ENCODE measurements at places on chromosomes 1 and 21.
A peak's percentile ranks its signal among the peaks of the same experiment; 100 is the strongest.

DNA sequence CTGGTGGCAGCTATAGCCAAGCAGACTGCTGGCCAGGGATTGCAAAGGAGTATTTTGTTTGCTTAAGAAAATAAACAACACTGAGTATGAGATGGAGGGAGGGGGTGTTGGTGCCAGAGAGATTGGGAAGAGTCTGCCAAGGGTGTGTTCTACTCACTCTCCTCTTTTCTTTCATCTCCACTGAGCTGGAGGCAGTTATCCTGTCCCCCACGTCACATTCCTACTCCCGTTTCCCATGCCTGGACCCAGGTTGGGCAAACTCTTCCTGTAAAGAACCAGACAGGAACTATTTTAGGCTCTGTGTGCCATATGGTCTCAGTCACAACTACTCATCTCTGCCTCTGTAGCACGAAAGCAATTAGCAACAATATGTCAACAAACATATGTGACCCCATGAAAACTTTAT, 1.4 kb upstream of the IL24 start:
- DNase-seq = no peak

DNA sequence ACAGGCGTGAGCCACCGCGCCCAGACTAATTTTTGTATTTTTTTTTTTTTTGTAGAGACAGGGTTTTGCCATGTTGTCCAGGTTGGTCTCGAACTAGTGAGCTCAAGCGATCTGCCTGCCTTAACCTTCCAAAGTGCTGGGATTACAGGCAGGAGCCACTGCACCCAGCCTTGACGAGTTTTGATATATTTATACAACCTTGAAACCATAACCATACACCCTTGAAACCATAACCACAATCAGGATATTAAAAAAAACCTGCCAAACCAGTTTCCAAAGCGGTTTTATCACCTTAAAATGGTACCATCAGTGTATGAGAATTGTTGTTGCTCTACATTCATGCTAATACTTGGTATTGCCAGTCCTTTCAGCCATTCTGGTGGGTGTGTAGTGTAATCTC, 3.7 kb upstream of the PHACTR4 start:
- no peak for DNase-seq

GRCh38 chr1:71753746-71754145, 528.6 kb downstream of the NEGR1 start:
- no peak for DNase-seq

DNA sequence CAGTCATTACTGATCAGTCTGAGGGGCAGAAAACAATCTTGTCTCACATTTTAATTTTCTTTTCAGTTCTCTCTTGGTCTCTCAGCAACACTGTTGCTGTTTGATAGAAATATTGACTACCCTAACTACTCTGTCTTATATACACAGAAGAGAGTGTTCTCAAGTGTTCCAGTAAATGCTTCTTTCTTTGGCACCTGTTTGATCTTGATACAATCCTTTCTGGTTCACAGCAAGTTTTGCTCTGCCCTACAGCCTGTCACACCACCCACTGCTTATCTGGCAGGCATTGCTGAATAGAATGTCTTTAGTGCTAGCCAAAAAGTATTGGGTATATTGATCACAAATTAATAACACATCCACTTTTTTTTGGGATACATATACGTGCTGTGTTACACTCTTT, 75.7 kb upstream of the WLS start:
- DNase-seq = no peak

DNA sequence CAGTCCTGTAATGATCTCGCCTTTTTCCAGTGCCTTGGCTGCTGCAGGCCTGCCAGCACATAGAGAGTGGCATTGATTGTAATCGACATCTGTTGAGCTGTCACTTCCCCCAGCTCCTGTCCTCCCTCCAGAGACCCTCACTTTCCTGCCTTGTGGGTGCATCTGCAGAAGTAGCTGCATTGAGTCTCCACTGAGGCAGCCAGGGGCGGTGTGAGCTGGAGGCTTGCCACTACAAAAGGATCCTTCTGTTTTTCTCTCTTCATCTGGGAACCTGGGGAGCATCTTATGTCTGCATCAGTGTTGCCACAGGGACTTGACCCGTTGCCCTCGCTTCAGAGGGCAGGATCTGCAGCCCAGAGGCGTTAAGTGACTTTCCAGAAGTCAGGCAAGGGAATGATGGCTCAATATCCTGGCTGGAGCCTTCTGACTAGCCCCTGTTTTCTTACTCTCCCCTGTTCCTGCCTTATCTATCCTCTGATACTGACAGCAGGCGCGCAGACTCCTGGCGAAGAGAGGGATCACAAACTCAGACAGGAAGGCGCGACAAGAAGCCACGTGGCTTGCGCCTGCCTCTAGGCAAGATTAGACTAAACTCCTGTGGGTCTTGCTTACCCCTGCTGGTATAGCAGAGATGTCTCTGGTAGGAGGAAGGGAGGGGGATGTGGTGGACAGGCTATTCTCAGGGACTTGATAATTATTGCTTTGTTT, 13.3 kb upstream of the FMOD start:
- no peak for DNase-seq

- no peak for DNase-seq
Observed at GRCh38 chr1:232047473-232047872, 420.9 kb downstream of the DISC1 start.

DNA sequence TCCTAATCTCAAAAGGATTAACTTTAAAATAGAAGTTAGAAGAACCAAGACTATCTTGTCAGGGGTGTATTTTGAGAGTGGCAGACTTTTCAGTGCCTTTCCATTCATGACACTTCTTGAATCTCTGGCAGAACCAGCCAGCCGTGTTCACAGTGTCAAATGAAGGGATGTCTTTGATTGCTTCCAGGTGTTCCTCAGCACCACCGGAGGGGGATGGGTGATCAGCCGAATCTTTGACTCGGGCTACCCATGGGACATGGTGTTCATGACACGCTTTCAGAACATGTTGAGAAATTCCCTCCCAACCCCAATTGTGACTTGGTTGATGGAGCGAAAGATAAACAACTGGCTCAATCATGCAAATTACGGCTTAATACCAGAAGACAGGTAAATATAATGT, 32.3 kb downstream of the FMO1 start:
- no peak for DNase-seq

DNA sequence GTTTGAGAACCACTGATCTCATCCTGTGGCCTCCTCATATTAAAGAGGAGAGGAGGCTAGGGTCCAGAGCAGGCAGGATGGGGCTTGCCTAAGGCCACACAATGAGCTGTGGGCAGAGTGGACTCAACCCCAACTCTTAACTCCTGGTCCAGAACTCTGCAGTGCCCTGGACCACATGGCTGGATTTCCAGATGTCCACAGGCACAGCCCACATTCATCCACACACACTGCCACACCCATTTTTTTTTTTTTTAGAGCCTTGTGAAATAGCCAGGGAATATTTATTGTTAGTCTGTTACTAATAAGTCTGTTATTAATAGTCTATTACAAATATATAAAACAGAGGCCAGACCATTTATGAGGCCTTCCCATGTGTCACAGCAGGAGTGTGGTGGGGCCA, 192.2 kb downstream of the TRABD2B start:
- no peak for DNase-seq

DNA sequence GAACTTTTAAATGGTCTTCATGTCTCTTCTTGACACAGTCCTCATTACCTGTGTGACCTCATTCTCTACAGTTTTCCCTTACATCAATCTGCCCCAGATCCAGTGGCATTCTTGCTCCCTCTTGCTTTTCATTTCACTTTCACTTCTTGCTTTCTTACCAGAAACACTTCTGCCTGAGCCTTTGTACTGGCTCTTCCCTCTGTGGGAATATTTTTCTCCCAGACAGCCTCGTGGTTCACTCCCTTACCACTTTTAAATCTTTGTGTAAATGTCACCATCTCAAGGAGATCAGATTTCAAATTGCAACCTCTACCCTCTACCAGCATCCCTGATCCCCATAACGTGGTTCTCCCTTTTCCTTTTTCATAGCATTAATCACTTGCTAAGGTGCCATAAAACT, 73.2 kb downstream of the DISC1 start:
- no peak for DNase-seq

DNA sequence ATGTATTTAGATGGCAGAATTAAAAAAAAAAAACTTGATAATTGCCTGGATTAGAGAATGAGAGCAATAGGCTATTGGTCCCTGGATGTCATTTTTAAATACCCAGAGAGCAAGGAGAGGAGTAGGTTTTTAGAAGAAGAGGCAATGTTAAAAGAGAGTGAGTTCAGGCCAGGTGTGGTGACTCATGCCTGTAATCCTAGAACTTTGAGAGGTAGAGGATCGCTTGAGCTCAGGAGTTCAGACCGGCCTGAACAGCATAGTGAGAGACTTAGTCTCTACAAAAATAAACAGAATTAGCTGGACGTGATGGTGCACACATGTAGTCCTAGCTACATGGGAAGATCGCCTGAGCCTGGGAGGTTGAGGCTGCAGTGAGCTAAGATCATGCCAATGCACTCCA, 15.9 kb upstream of the MUTYH start:
- no peak for DNase-seq

GRCh38 chr1:208332774-208333126, 88.6 kb upstream of the PLXNA2 start:
- no peak for DNase-seq

GRCh38 chr1:100926240-100926639, 30.4 kb downstream of the SLC30A7 start:
- no peak for DNase-seq

DNA sequence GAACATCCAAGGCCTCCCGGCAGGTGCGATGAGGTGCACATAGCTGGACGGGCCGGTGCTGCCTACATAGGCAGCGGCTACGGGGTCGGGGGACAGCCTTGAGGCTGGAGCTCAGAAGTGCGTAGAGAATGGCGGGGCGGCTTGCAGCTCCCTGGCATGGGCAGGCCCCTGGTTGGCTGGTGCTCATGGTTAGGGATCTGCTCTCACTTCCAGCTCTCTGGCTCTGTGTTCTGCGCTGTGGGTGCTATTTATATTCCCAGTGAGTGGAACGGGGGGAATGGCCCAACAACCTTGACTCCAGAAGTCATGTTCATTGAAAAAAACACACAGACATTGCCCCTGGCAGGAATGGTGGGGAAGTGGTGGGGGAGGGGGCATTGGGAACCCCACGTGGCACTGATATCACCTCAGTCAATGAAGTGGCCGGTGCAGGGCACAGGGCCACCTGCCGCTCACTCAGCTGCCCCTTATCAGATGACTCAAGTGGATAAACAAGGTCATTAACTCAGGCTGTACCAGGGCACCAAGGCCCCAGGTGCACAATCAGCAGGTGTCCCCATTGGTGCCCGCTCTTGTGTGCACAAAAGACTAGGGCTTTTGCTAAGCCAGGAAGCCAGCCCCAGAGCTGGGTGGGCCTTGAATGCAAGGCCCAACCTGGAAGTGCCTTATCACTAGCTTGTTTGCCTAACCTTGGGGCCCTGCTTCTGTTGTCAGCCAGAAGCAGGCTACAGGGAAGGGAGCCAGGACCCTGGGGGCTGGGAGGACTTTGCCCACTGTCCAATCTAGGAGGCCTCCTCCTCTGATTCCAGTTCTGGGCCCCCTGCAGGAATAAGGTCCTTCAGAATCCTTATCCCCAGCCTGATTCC, at the start of gene NR0B2:
NR0B2 (minus strand) TSS at position 222 of the 866 bp plus-strand sequence; CDS start at position 187, 35 bp downstream.
- DNase-seq = no peak

DNA sequence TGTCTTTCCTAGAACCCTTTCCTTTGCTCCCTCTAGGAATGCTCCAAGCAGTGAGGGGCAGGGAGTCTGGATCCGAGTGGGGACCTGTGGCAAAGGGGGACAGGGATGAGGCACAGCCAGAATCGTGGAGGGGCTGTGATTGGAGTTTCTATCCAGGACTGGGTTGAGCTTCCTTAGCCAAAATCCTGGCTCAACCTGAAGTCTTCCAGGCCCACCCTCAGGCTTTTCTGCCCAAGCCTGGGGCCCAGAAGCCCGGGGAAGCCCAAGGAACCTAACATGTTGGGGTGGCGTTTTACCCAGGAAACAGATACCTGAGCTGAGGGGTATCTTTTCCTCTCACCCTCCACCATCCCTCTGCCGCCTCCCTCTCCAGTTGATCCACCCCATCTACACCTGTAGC, 5.4 kb downstream of the MYOG start:
- DNase-seq = no peak

DNA sequence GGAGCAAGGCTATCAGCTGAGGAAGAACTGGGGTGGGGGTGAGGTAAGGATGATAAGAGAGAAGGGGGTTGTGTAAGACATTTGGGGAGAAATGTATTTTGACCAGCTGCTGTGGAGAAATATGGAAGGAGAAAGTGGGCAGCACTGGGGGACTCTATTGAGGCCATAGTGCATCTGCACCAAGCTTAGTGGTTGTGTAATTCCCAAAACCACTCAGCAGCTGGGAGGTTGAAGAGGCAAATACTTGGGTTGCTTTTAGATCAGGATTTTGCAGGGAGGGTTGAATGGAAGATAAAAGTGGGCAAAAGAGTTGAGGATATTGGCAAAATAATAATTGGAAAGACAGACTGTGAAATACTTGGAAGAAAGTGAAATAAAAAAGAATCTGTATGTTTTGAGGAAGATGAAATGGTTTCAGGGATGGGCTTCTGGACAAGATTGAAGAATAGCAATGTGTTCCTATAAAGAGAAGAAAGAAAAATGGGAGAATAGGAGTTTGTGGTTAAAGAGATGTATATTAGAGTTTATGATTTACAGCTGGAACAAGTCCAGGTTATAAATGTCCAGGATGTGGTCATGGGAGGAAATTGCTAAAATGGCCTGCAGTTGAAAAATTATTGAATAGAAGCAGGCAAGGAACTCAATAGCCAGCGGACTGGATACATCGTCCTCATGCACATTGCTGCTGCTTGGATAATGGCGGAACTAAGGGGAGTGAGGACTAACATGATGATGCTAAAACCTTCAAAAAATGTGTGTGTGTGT, 162.7 kb downstream of the DNM3 start:
- no peak for DNase-seq

DNA sequence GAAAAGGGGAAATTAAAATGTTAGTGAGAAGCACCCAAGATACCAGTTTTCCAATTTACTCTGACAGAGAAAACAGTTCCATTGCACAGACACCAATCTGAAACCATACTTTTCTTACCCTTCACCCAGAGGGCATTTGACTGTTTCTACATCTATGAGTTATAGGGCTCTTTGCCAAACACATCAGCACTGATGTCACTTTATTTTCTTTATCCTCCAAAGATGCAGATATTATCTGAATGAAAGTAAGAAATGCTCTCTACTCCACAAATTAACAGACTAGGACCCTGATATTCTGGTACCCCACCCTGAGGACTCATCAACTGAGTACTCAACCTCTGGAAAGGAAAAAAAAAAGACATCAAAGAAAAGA, 24.2 kb upstream of the PEX19 start:
- no peak for DNase-seq

GRCh38 chr1:61056573-61057439, 25.6 kb upstream of the NFIA start:
- peak; percentile 50 for DNase-seq

DNA sequence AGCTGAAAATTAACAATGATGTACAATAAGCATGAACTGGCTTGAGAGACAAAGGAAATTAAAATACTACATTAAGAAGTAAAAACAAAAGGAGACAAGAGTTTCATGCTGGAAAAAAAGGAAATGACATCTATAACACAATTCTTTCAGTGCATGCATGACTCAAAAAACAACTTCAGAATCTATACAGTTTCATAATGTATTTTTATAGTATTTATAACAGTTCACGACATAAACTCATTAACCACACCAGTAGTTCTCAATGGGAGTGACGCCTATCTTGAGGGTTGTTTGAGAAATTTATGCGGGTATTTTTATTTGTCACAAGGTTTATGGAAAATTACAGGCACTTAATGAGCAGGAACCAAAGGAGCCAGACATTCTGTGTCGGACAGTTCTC, 168.5 kb downstream of the SMYD3 start:
- DNase-seq = no peak
